Right atrium auricular region (tissue), 2 donors: ENCODE measurements at places on chromosomes 7 and 10.

DNA sequence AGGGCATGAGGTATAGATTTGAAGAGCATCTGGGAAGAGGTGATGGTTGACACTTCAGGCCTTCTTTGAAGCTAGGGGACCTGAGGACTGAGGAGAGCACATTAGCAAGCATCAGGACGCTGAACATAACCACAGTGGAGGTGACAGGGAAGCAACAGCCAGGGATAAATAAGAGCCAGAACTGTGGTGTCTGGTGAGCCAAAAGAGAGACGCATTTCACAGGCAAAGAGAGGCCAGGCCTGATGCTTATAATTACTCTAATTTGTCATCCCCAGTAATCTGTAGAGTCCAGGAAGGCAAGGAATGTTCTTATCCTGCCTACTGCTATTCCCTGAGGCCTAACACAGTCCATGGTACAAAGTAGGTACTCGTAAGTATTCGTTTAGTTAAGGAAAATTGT is 10.4 kb upstream of the FAS start:
- DNase-seq = no peak

- DNase-seq = no peak
Observed at GRCh38 chr7:132182992-132183391, 393.3 kb downstream of the PLXNA4 start.

DNA sequence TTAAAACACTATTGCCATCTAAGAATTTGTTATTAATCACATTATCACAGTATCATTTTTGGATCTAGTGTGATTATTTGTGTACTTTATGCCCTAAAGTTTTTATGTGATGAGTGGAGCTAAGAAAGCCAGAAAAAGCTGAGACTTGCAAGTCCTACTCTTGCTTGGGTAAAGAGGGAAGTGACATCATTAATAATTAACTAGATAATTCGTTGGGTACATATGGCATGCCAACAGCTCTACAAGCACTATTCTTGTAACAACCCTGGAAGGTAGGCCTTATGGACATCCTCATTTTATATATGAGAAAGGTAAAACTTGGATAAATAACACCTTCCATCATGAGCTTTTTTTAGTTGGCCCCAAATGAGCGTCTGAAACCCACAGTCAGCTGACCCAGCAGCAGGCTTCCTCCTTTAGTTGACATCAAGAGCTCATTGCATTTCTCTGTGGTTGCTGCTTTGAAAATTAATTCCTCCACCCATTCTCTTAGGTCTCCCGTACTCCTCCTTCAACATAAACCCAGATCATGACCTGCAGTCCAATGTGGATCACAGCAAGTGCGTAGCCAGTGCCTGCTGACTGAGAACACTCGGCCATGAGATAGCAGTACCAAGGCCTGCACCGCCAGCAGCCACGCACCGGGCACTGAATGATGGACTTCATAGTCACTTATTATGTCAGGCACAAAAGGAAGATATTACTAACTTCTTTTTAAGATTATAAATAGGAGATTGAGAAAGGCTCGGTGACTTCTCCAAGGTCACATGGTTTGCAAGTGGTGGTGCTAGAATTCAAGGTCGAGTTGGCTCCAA is 292.0 kb upstream of the AOAH start:
- no peak for DNase-seq

DNA sequence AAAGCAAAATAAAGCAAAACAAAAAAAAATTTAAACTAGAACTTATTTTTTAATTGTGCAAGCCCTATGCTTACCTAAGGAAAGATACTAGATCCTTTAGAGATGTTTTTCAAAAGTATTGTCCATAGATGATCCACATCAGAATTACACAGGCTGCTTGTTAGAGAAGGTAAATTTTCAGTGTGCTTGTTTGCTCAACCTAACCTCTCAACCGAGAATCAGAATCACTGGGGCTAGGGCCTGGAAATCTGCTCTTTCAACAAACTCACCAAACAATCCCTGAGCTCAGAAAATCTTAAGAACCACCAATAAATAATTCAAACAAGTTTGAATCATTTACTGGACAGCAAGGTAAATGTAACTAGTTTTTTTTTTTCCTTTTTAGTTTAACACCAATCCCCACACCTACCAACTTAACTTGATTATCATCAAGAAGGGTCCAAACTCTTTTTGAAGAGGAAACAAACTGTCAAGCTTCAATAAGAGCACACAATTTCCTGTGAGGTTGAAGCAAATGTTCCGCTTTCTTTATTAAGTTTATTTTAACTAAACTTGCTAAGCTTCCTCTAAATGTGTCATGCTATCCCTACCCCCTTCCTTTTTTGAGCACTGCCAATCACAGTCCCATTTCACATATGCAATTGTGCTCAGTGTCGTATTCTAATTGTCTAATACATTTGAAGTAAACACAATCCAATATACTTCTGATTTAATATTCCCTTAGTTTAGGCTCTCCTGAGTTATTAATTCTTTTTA is 7.4 kb upstream of the TSPAN33 start:
- DNase-seq = no peak

- no peak for DNase-seq
Observed at GRCh38 chr7:157832006-157832405, 495.2 kb downstream of the DNAJB6 start.

DNA sequence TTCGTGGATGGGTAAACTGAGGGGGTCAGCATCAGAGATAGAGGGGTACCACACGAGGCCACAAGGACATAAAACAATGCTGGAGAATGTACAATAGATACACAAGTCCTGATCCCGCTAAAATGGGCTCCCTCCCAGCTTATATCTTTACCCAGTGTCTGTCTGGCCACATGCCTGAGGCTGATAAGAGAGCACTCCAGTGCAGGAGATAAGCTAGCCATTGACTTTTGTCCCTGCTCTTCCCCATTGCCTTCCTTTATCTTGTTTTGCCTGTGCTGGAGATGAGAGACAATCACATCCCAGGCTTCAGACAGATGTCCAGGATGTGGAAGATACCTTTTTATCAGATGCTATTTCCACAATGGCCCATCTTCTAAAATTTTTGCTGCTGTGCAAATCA is 6.0 kb downstream of the GAD2 start:
- DNase-seq = no peak

- no peak for DNase-seq
Observed at GRCh38 chr10:131158695-131159094, 152.8 kb downstream of the TCERG1L start.

GRCh38 chr10:76559892-76560220 is 1077.8 kb downstream of the KCNMA1 start:
- no peak for DNase-seq

- no peak for DNase-seq
Observed at GRCh38 chr7:77529279-77529678, 7.8 kb upstream of the PTPN12 start.

- DNase-seq = no peak
Observed at GRCh38 chr7:77558284-77558967, 21.3 kb downstream of the PTPN12 start.

DNA sequence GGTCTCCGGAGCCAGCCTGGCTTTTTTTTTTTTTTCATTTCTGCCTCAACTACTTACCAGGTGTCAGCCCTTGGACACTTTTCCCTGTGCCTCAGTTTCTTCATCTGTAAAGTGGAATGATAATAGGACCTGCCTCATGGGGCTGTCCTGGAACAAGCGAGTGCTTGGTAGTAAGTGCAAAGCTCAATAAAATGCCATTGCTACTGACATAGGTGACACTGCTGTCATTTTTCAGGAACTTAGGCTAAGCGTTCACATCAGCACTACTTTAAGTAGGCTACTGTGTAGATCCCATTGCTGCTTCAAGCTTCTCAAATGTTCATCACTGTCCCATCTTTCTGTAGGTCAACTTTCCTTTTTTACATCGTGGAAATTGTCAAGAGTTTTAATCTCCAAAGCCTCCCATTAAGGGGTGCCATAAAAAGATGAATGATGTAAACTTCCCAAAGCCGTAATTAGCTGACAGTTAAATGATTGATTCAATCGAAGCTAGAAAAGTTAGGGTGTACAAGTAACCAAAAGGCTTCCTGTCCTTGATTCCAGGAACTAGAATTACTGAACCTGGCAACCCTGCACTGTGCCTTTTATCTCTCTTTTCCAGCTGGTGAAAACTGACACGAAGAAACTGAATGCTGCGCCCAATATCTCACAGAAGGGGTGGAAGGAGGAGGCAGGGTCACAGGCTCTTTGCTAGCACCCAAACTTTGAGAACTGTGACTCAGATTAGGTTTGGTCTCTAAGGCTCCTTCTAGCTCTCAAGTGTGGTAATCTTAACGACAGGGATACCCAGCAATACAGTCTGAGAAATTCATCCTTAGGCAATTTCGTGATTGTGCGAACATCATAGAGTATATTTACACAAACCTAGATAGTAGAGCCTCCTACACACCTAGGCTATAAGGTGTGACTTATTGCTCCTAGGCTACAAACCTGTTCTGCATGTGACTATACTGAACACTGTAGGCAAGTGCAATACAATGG is 861 bp upstream of the USP6NL start:
- DNase-seq = no peak

DNA sequence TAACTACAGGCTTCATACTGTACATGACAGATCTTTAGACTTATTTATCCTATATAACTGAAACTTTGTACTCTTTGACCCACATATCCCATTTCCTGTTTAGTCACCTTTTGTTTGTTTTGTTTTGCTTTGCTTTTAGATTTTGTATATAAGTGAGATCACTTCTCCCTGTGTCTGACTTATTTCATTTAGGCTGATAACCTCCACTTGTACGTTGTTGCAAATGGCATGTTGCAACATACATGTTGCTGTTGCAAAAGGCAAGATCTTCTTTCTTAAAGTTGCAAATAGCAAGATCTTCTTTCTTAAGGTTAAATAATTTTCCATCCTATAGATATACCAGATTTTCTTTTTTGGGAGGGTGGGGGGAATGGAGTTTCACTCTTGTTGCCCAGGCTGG is 341.5 kb downstream of the OTUD1 start:
- DNase-seq = no peak

GRCh38 chr7:41978858-41979257 is 258.2 kb downstream of the GLI3 start:
- DNase-seq = no peak

DNA sequence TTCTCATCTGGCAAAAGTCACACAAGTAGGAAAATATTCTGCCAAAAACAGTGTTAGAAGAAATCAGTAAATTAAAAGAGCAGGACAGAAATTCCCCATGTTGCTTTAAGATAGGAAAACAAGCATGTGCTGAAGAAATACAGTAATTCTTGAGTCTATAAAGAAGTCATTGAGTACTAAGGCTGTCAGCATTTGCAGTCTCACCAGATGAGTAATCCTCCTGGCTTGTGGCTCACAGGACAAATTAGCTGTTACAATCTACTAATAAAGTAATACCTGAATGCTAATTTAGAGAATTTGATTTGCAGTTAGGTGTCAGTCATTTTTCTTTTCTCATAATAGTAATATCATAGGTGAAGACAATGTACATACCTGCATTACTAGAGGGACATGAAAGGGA is 1158.9 kb upstream of the CELF2 start:
- DNase-seq = no peak

DNA sequence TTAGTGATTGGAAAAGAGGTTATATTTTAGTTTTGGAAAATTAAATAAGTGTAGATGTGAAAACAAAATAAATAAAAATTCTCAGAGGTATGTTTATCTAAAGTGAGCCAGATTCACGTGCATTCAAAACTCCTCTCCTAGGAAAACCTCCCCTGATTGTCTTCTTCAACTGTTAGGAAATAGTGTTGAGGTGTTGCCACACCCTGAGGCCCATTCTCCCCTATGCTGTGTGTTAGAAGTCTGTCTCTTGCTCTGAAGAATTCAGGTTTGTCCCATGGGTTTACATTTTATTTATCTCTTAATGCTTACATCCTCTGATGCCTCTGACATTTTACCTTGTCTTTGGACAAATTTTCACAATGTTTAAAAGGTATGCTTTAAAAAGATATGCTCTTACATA is 40.3 kb downstream of the PTPRE start:
- no peak for DNase-seq

DNA sequence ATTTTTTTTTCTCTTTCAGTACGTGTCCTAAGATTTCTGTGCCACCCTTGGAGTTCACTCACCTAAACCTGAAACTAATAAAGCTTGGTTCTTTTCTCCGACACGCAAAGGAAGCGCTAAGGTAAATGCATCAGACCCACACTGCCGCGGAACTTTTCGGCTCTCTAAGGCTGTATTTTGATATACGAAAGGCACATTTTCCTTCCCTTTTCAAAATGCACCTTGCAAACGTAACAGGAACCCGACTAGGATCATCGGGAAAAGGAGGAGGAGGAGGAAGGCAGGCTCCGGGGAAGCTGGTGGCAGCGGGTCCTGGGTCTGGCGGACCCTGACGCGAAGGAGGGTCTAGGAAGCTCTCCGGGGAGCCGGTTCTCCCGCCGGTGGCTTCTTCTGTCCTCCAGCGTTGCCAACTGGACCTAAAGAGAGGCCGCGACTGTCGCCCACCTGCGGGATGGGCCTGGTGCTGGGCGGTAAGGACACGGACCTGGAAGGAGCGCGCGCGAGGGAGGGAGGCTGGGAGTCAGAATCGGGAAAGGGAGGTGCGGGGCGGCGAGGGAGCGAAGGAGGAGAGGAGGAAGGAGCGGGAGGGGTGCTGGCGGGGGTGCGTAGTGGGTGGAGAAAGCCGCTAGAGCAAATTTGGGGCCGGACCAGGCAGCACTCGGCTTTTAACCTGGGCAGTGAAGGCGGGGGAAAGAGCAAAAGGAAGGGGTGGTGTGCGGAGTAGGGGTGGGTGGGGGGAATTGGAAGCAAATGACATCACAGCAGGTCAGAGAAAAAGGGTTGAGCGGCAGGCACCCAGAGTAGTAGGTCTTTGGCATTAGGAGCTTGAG is at the start of gene CFTR:
Gene CFTR, plus strand, starts transcription at position 801 of the 830 bp plus-strand sequence. CDS start 70 bp downstream, outside the sequence.
- no peak for DNase-seq

DNA sequence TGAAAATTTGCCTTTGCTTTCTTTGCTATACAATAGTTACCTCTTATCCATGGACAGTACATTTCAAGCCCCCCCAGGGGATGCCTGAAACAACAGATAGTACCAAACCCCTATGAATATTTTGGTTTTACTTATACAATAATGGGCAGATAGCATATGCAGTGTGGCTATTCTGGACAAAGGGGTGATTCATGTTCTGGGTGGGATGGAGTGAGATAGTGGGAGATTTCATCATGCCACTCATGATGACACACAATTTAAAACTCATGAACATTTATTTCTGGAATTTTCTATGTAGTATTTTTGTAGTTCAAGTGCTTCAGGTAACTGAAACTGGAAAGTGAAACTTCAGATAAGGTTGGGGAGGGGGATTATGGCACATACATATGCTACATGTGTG is 12.0 kb downstream of the STARD3NL start:
- no peak for DNase-seq

- no peak for DNase-seq
Observed at GRCh38 chr7:127478024-127478355, 85.5 kb upstream of the ZNF800 start.

DNA sequence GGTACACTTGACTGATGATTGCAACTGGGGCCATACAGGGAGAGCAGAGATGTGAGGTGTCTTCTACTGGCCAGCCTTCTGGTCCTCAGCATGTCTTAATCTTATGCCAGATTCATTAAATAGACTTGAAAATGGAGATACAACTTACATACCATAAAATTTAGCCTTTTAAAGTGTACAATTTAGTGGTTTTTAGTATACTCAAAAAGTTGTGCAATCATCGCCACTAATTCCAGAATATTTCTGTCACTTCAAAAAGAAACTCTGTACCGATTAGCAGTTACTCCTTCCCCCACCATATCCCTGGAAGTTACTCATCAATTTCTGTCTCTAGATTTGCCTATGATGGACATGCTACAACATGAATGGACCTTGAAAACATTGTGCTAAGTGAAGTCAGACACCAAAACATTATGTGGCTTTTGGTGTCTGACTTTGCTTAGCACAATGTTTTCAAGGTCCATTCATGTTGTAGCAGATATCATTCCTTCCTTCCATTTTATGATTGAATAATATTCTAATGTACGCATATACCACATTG is 53.0 kb downstream of the SH2D4B start:
- DNase-seq = no peak
